ENCODE measurements at places on chromosomes 6 and 20.
A peak's percentile ranks its signal among the peaks of the same experiment; 100 is the strongest.

GRCh38 chr20:37968841-37969401 is 64.3 kb downstream of the TTI1 start:
- no peak for DNase-seq

GRCh38 chr20:8131598-8132483 is at the start of gene PLCB1:
TSS of gene PLCB1 (plus strand) at chr20:8132266. CDS start at chr20:8132652, 386 bp downstream.
- peak; percentile 86 for DNase-seq

DNA sequence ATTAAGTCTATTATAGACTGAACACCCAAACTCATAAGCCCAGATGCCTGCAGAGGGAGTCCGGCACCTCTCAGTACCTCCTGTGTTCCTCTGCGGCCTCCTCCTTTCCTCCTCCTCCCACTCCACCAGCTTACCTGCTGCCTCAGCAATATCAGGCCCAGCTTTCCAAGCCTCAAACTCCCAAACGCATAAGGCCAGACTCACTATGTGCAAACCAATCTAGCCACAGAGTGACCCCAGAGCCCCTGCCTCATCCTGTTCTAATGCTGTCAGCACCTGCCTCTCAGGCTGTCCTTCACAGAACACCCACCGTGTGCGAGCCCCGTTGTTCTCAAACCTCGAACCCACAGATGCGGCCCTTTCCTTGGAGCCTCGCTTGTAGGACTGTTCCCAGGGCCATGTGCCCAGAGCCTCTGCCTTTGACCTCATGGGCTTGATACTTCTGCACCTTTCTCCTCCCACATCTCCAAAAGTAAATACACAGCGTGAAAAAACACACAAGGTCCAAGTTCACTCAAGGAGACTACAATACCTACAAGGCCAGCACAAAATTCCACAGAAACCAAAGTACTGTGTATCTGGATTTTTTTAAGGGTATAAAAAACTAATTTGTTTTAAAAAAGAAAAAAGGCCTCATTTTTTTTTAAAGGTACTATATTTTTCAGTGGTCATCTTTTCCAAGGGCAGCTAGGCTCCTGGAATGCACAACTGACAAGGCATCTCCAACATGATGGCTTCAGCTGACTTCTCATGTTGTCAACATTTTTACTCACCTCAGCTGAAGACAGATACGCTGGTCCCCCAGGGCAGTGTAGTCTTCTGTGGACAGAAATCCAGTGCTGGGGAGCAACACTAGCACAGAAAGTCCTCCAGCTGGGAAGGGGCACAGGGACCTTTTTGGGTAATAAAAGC is 52.3 kb downstream of the ABHD12 start:
- DNase-seq, result no peak

GRCh38 chr6:66731310-66731709 is 1024.3 kb upstream of the EYS start:
- no peak for DNase-seq

- DNase-seq, result no peak
These were observed 79.6 kb downstream of the CEP57L1 start for GRCh38 chr6:109174916-109175315.

All from activated T-cell treated with anti-CD3 and anti-CD28 coated beads, Interleukin-2, amount 50 U/mL, for 24 hours (primary cell).